ENCODE measurements at places on chromosomes 13 and 19.

GRCh38 chr13:95614641-95615245 is 29.8 kb downstream of the DZIP1 start:
- no peak for DNase-seq

DNA sequence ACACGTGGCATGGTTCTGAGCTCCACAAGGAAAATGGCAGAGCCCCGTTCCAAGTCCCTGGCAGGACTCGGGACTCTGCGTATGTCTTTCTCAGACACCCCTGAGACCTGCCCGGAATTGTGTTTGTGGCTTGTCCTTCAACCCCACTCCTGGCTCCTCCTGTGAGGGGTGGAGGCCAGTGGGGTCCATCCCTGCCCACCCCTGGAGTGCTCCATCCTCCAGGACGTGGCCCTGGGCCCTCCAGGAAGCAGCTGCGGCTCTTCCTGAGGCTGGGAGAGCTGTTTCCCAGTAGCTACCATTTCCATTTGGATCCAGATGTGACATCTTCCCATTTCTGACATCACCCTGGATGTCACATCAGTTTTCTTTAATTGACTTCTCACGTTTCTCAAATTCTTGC is 118.7 kb upstream of the C1QTNF9B start:
- no peak for DNase-seq

GRCh38 chr13:22836475-22836874 is 344.3 kb upstream of the SGCG start:
- DNase-seq = no peak

- no peak for DNase-seq
Observed at GRCh38 chr13:27536361-27537101, 83.8 kb downstream of the LNX2 start.

DNA sequence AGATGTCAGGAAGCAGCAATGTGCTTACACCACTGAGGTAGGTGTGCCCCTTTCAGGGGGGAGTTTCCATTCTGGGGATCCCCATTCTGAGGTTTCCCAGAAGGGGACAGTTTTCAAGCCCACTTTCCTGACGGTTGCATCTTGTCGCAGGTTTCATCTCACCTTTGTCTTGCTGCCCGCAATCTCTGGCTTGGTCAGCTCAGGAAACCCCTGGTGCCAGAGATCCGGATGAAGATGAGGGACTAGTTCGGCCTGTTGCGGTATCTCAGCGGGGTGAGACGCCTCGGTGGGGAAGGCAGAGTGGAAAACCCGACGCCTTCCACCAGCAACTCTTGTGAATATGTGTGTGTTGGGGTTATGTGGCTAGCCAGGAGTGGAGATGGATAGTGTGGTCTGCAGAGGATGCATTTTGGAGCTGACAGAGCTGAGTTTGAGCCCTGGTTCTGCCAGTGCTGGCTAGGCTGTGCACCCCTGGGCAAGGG is 13.1 kb downstream of the TNFSF9 start:
- no peak for DNase-seq

GRCh38 chr19:7478843-7479227 is 10.0 kb downstream of the PEX11G start:
- DNase-seq = no peak

DNA sequence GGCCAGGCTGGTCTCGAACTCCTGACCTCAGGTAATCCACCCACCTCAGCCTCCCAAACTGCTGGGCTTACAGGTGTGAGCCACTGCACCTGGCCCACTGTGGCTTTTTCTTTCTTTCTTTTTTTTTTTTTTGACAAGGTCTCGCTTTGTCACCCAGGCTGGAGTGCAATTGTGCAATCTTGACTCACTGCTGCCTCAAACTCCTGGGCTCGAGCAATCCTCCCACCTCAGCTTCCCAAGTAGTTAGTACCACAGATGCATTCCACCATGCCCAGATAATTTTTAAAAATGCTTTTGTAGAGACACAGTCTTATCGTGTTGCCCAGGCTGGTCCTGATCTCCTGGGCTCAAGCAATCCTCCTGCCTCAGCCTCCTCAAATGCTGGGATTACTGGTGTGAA is 12.1 kb upstream of the FCGBP start:
- DNase-seq = no peak

GRCh38 chr13:85108356-85108755 is 690.9 kb downstream of the SLITRK6 start:
- no peak for DNase-seq

DNA sequence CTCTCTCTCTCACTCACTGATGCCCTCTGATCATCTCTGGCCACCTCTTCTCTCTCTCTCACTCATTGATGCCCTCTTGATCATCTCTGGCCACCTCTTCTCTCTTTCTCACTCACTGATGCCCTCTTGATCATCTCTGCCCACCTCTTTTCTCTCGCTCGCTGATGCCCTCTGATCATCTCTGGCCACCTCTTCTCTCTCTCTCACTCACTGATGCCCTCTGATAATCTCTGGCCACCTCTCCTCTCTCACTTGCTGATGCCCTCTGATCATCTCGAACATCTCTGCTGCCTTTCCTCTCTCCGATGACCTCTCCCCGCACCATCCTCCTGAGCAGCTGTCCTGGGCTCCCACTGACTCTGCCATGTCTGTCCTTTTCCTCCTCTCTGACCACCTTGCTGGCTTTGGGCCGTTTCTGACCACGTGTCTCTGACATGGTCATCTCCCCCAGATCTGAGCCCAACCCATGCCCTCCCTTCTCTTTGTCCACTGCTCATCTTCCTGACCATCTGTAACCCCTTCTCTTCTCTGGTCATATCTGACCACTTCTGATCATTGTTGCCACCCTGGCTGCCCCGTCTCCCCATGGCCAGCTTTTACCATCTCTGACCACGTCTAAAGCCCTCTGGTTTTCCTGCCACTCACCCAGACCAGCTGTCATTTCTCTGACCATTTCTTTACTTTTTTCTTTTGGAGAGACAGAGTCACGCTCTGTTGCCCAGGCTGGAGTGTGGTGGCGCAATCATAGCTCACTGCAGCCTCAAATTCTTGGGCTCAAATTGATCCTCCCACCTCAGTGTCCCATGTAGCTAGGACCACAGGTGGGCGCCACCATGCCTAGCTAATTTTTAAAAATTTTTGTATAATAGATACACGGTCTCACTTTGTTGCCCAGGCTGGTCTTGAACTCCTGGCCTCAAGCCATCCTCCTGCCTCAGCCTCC is 2.4 kb downstream of the LRFN3 start:
- no peak for DNase-seq

DNA sequence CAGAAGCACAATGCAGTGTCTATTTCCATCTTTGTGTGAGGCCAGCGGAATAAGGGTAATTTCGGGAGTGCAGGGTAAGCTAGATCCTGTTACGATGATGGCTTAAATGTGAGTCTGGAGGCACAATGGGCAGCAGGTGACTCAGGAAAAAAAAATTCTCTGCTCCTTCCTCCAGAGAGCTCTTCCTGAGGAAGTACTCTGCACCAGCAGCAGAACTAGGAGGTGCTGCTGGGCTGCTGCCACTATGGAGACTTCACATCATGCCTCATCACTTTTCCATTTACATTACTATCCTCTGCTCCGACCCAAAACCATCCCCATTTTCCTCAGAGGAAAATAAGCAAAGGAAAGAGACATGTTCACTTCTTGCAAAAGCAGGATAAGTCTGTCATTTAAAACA is 282.0 kb downstream of the DNAJC15 start:
- DNase-seq = no peak

DNA sequence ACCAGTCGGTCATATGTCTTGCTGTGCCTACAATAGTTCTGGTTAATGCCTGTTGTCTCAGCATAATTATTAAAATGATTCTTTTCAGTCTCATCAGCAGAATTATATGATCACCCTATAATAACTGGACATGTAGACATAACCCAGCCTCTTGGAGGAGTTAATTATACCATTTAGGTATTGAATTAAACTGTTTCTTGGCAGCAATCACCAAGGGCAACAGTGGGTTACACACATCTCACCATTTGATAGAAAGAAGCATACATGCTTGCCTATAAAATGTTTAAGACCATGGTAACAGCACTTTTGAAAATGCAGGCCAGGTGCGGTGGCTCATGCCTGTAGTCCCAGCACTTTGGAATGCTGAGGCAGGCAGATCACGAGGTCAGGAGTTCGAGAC is 184.6 kb downstream of the RGCC start:
- no peak for DNase-seq

- DNase-seq = no peak
Observed at GRCh38 chr19:41902594-41902993, 19.6 kb downstream of the ARHGEF1 start.

- DNase-seq = no peak
Observed at GRCh38 chr19:41405776-41406175, 8.2 kb downstream of the BCKDHA start.

DNA sequence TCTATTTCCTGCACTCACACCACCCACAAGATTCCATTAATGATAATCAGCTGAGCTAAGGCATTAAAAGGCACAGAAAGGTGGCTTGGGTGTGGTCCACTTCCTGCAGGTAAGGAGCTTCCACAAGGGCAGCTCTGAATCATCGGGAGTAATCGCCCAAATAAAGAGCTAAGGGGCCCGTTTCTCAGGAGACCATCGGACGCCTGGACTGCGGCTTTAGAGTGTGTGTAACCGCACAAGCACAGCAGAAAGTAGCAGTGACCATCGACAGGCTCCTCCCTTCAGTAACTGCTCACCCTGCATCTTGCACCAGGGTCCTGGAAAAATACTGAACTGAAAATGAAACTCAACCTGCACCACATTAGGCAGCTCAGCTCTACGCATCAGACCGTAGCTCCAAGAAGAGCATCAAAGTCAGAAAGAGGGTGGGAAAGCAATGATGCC is 6.0 kb downstream of the STK24 start:
- peak; percentile 87 for DNase-seq

- DNase-seq = no peak
Observed at GRCh38 chr19:6014551-6015135, 36.7 kb upstream of the RANBP3 start.

DNA sequence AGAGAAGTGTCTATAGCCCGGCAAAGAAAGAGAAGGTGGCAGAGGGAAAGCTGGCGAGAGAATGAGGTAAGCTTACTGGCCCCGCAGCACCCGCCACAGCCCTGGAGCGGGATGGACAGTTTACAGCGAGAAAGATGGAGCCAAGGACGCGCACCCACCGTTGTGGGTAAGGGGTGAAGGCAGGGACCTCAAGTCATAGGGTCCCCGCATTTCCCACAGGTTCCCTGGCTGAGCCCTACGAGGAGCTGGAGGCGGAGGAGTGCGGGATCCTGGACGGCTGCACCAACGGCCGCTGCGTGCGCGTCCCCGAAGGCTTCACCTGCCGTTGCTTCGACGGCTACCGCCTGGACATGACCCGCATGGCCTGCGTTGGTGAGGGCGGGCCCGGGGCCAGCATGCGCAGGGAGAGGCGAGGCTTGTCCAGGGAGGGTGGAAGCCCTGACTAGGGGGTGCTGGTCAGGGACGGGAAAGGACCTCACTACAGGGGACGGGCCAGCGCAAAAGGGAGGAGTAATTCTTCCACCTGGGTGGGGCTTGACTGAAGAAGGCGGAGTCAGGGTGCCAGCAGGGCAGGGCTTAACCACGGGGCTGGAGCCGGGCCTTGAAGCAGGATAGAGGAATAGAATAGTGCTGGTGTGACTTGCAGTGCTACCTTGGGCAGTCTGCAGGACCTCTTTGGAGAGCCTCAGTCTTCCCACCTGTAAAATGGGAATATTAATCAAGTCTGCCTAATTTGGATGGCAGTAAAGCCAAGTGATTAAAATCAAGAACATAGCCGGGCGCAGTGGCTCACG is 26.5 kb downstream of the LTBP4 start:
- no peak for DNase-seq

DNA sequence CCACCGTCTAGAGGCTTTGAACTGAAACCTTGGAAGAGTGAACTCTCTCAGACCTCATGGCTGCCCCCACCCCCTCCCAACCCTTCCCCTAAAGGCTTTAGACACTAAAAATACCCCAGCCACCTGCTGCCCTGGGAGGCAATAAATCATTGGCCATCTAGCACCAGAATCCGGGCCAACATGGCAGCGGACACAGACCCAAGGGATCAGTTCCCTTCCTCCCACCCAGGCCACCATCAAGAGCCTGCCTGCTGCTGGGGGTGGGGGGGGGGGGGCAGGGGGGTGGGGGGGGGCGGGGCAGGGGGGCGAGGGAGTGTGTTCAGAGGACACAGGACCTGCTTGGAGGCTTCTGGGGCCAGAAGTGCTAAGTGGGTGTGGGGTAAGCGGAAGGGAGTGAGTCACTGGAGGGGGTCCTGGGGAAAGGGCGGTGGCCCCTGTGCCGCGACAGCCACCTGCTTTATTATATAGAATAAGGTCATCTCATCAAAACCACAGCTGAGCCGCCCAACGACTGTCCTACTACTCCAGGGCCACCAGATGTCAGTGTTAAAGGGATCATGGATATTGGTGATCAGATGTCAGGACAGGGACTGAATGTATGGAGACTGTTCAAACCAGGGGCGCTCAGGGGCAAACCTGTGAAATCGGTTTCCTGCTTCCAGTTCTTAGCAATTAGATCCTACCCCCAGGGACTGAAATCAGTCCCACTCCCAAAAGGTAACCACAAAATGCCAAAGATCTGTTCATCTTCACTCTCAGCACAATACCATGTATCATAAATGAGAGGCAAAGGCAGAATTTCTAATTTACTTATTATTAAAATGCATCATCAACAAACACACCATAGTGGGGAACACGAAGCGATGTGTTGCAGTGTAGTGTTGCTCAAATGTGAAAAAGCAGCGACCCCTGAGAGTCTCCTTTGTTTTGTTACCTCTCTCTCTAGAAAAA is 24.3 kb downstream of the ARL11 start:
- peak; percentile 63 for DNase-seq

DNA sequence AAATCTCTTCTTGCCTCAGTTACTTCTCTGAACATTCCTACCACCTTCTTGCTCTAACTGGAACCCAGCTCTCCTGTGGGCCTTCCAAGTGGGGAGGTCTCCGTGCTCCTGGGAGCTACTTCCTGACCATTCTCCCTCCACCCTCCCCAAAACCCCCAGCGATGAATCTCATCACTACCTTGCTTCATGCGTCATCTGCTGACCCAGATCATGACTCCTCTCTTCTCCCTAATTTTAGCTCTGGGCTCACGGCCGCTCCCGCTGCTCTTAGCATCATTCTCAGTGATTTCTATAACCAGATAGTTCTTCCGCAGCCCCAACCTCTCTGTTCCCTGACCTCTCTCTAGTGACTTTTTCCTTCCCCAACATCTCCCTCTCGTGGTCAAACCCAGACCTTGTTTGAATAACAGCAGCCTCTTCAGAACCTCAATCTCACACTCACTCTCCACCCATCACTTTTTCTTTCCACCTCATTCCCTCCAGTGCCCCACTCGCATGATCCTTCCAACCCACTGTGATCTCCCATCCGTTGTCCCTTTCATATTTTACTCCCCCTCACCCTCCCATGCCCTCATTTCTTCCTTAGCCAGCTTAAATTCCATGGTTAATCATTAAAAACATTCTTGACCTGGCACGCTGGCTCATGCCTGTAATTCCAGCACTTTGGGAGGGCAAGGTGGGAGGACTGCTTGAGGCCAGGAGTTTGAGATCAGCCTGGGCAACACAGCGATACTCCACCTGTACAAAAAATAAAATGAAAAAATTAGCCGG is 21.8 kb downstream of the MRPS12 start:
- peak; percentile 63 for DNase-seq

All from OCI-LY7 (cell line).